ENCODE measurements at places on chromosomes 7 and 10.

GRCh38 chr10:49415846-49416245 lies 20.0 kb upstream of the DRGX start:
- DNase-seq: no peak

GRCh38 chr10:80268266-80268665 lies 21.2 kb downstream of the MAT1A start:
- peak; percentile 21 for DNase-seq

DNA sequence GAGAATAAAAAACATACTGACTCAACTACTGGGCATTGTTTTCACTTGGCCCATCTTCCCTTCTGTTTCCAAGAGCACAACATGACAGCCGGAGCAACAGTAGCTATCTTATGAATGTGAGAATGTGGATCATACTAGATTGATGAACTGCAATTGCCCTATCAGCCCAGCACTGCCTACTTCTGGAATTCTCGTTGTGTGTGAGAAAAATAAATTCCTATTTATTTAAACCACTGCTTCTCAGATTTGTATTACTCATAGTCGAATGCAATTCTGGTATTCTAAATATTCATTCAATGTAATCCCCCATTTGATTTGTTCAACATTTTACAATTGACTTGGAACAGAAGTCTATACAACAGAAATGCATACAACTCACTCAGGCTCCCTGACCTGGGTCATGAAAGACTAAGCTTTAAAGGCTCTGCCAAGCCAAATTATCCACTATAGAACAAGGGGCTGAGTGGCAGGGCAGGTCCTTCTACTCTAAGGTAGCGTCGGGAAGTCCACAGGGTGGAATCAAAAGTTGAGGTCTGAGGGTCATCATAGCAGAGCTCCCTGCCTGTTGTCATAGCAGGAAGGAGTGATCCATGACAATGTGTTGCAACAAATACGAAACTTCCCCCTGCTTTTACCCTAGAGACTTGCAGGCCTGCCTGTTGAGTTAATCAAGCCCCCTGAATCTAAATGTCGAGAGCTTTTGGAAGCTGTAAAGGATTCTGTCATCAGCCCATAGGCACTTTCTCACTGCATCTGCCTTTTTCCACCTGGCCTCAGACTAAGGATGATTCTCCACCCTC lies 12.4 kb upstream of the JAZF1 start:
- no peak for DNase-seq

DNA sequence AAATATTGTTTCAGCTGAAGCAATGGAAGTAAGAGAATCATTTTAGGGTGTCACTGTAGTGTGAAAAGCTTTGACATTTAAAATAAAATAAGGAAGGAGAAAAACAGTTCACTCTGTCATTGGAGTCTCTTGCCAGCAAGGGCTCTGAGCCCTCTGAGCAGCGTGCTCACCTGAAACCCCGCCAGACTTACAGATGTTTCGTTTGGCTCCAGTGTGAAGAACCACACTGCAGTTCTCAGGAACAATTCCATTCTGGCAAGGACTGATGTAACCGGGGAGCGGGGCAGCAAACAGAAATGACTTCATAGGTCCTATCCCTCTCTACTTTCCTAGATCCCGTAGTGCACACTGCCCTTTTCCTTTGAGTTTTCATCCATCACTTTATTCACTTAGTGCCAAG lies 164.3 kb downstream of the CELF2 start:
- DNase-seq: no peak

DNA sequence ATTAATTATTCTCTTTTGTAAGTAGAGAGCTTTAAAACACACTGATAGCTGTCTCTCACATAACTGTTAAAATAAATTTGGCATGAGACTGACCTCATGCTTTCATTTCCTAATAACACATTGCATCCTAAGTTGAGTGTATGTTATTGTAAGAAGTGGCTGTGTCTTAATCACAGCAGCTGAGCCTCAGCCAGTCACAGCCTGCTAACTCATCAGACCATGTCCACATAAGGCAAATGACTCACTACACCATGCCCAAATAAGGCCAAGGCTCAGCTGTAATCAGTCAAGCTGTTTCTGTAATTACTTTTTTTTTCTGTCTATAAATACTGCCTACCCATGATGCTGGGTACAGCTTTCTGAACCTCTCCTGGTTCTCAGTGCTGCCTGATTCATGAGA lies 860.9 kb downstream of the XPNPEP1 start:
- peak; percentile 4 for DNase-seq

Measured in AG08395 (cell line).